ENCODE measurements at places on chromosomes 4 and X. TPM values are rescaled to one million over a fixed set of nuclear protein-coding genes. Genes with fewer than 3 reads are reported as not detected.

Gene TMEM144
- 0.22 TPM for total RNA-seq

GRCh38 chr4:26181616-26182015 lies 139.2 kb upstream of the RBPJ start:
- no peak for DNase-seq

DNA sequence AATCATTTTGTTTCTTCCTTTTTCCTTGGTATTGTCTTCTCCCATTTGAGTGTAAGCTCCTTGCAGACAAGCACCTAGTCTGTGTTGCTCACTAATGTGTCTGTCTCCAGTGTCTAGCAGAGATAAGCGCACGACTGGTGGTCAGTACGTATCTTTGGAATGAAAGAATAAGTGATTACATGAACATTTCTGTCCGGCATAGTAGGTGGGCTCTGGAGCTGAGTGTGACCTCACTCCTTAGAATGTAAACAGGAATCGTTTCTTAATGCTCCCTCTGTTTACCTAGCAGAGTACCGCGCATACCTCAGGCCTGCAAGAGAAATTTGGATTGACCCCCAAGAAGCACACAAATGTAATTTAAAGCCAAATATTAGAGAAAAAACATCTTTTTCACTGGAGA lies 235.4 kb downstream of the MAML3 start:
- DNase-seq = no peak

GRCh38 chr4:171928336-171928735 lies 115.1 kb downstream of the GALNTL6 start:
- DNase-seq = no peak

GRCh38 chr4:99832321-99832720 lies 15.7 kb downstream of the DAPP1 start:
- DNase-seq = no peak

GRCh38 chrX:136999024-136999423 lies 34.8 kb downstream of the GPR101 start:
- no peak for DNase-seq

Data from activated T-cell treated with anti-CD3 and anti-CD28 coated beads, Interleukin-2, amount 50 U/mL, for 72 hours (primary cell).